ENCODE measurements at places on chromosomes 16 and 17.

- no peak for DNase-seq
- H3K36me3 ChIP-seq: no peaks in the 10 kb centered on the region
- H3K4me3 ChIP-seq: peak overlapping the region; percentile 42
- H3K27me3 ChIP-seq: no peaks in the 10 kb centered on the region
- H3K4me1 ChIP-seq: peaks cover 25% of the 10 kb centered on the region
- H3K27ac ChIP-seq: peak overlapping the region; percentile 19
Measured at GRCh38 chr17:2050300-2051060, 4.4 kb upstream of the HIC1 start.

DNA sequence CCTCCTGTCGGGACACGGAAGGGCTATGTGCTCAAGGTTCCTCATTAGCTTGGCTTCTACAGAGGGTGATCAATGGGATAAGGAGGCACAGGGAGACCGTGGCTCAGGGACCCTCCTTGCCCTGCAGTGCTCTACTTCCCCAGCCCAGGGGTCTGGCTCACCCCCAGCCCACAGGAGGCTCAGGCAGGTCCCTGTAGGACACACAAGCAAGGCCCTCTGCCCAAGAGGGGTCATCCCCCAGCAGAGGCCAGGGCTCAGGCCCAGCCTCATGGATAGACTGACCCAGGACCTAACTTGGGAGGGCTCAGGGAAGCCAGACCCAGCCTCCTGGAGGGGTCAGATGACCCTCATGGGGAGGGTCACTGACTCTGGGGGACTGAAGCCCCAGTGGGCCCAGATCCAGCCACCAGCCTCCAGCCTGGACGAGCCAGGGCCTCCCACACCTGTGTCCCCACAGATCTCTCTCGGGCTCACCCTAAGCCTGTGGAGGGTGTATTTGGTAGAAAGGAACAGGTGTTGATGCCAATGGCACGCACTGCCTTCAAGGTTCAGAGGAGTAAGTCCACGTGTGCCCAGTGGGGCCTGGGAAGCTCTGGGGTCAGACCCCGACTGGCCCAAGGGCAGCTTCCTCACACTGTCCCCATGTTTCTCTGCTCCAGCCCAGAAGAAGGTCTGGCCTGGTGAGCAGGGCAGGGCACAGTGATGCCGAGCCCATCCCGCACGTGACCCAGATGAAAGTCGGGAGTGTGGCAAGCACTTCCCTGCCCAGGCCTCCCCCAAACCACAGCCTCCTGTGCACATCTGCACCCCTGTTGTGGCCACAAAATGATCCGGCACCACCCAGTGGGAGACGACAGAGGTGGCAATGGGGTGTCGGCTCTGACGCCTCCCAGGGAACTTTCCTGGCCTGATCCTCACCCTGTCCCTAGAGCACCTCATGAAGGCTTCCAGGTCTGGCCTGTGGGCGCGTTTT lies 10.9 kb upstream of the KRTAP17-1 start:
- DNase-seq: no peak
- H3K36me3 ChIP-seq: no peaks in the 10 kb centered on the region
- H3K4me3 ChIP-seq: no peak overlapping the region
- H3K27me3 ChIP-seq: no peaks in the 10 kb centered on the region

DNA sequence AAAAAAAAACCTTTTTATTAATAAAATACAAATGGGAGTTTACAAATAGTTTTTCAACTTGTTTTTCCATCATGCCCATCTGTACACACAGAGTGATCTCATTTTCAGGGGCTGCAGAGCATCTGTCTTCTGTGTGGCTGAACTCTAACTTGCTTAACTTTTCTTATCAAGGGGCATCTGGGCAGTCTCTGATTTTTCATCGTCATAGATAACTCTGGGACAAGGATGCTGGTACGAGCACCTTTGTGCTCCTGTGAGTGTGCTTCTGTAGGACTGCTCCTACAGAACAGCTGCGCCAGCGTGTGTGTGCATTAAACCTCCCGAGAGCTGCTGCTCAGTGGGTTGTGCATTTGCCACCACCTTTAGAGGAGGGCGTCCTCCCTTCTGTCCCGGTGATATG lies 34.6 kb upstream of the TAC4 start:
- H3K4me3 ChIP-seq: no peak overlapping the region
- H3K36me3 ChIP-seq: no peaks in the 10 kb centered on the region
- no peak for DNase-seq
- H3K27ac ChIP-seq: no peak overlapping the region
- no peaks in the 10 kb centered on the region for H3K4me1 ChIP-seq

GRCh38 chr16:55292491-55292890 lies 31.5 kb upstream of the IRX6 start:
- H3K27me3 ChIP-seq: no peaks in the 10 kb centered on the region
- peaks cover 3% of the 10 kb centered on the region for H3K4me1 ChIP-seq
- H3K36me3 ChIP-seq: no peaks in the 10 kb centered on the region
- H3K27ac ChIP-seq: no peak overlapping the region

DNA sequence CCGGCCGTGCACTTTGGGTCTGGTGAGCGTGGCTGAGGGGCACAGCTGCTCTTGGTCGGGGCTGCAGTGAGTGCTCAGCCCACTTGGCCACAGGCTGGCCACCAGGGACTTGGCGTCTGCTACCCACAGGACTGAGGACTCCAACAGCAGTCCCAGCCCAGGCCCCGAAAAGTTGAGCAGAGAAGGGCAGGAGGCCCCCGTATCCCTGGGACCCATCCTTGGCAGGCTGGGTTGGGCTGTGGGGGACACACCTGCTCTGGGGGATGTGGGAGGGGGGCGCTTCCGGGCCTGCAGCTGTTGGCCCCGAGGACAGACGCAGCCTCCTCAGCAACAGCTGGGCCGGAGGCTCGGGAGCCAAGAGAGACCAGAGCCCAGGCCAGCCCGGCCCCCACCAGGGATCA lies 19.4 kb upstream of the SSTR5 start:
- H3K4me3 ChIP-seq: no peak overlapping the region
- H3K36me3 ChIP-seq: no peaks in the 10 kb centered on the region
- no peak overlapping the region for H3K27ac ChIP-seq

DNA sequence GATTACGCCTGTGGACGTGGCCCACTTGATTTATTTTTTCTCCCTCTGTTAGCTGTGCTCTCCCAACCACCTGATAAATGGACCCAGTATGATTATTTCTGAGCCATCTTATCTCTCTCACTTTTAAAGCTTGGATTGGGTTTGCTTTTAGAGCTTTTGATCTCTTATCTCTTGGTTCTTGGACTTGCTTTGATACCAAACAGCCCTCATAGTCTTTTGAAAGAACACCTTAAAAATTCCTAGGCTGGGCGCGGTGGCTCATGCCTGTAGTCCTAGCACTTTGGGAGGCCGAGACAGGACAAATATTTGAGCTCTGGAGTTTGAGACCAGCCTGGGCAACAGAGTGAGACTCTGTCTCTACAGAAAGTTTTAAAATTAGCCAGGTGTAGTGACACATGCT lies 25.8 kb downstream of the SMTNL2 start:
- DNase-seq: no peak
- H3K27me3 ChIP-seq: peaks cover 32% of the 10 kb centered on the region
- no peak overlapping the region for H3K4me3 ChIP-seq
- H3K4me1 ChIP-seq: peaks cover 8% of the 10 kb centered on the region

GRCh38 chr17:44589316-44590071 lies 32.2 kb downstream of the FZD2 start:
- no peaks in the 10 kb centered on the region for H3K36me3 ChIP-seq
- peaks cover 17% of the 10 kb centered on the region for H3K4me1 ChIP-seq
- no peaks in the 10 kb centered on the region for H3K27me3 ChIP-seq
- H3K27ac ChIP-seq: no peak overlapping the region
- peak; percentile 66 for DNase-seq
- H3K4me3 ChIP-seq: no peak overlapping the region

DNA sequence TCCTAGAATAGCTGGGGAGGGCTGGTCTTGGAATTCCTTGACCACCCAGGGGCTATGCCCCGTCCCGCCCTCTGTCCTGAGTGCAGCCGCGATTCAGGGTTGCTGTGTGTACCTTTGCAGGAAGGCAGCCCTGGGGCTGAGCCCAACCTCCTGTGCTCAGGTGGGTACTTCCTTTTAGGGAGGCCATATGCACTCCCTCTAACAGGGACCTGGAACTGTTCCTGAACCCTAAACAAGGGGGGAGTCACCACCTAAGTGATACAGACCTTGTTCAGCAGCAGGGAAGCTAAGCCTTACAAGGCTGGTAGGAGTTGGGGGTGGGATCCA lies 24.6 kb downstream of the LLGL2 start:
- no peak overlapping the region for H3K27ac ChIP-seq
- no peaks in the 10 kb centered on the region for H3K36me3 ChIP-seq
- H3K27me3 ChIP-seq: peaks cover 4% of the 10 kb centered on the region
- H3K4me1 ChIP-seq: peaks cover 6% of the 10 kb centered on the region

GRCh38 chr17:11331547-11332513 lies 90.8 kb downstream of the SHISA6 start:
- no peaks in the 10 kb centered on the region for H3K36me3 ChIP-seq
- DNase-seq: no peak
- H3K4me3 ChIP-seq: no peak overlapping the region
- H3K4me1 ChIP-seq: no peaks in the 10 kb centered on the region

DNA sequence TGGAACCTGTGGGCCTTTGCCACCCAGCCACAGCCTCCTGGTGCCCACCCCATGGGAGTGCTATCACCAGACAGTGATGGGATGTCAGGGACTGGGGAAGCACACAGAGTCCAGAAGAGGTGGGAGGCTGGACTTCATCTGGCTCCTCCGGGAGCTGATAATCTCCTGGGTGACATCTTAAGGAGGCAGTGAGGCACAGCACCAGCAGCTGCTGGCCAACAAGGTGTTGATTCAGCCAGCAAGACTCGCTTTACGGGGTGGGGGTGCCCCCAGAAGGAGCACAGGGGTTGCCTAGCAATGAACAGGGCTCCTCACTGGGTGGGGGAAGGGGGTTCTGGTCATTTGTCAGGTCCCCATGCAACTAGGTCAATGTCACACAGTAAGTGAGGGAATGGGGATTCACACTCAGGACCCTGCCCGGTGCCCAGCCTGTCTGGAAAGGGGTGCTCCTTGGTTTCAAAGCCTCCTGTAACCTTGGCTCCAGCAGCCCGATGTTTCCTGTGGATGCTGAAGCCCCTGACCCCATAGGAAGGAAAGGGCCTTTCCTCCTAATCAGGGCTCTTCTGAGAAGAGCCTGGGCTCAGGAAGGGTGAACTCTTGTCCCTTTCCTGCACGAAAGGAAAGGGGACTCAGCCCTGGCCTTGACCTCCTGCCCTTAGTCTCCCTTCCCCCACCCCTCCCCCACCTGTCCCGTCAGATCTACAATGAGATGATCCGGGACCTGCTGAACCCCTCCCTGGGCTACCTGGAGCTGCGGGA lies 17.7 kb downstream of the KIF19 start:
- H3K27me3 ChIP-seq: no peaks in the 10 kb centered on the region
- H3K4me1 ChIP-seq: peaks cover 4% of the 10 kb centered on the region
- H3K27ac ChIP-seq: no peak overlapping the region
- H3K4me3 ChIP-seq: no peak overlapping the region
- H3K36me3 ChIP-seq: no peaks in the 10 kb centered on the region

- H3K4me3 ChIP-seq: no peak overlapping the region
- H3K36me3 ChIP-seq: no peaks in the 10 kb centered on the region
- no peak overlapping the region for H3K27ac ChIP-seq
- no peak for DNase-seq
- H3K4me1 ChIP-seq: no peaks in the 10 kb centered on the region
- no peaks in the 10 kb centered on the region for H3K27me3 ChIP-seq
Measured at GRCh38 chr17:72790190-72790589, 302.3 kb downstream of the SLC39A11 start.

- H3K27me3 ChIP-seq: no peaks in the 10 kb centered on the region
- no peak overlapping the region for H3K4me3 ChIP-seq
- peaks cover 2% of the 10 kb centered on the region for H3K36me3 ChIP-seq
- DNase-seq: no peak
- no peak overlapping the region for H3K27ac ChIP-seq
- H3K4me1 ChIP-seq: no peaks in the 10 kb centered on the region
Measured at GRCh38 chr16:12742741-12743140, 60.9 kb downstream of the CPPED1 start.

GRCh38 chr16:15046692-15047376 lies 9.0 kb downstream of the NTAN1 start:
- H3K4me3 ChIP-seq: no peak overlapping the region
- no peak overlapping the region for H3K27ac ChIP-seq
- H3K36me3 ChIP-seq: peaks cover 14% of the 10 kb centered on the region
- no peaks in the 10 kb centered on the region for H3K27me3 ChIP-seq

GRCh38 chr17:63841350-63842172 lies 924 bp downstream of the SMARCD2 start:
- peak overlapping the region; percentile 88 for H3K4me3 ChIP-seq
- DNase-seq: peak; percentile 18
- H3K4me1 ChIP-seq: peaks cover 14% of the 10 kb centered on the region
- H3K27ac ChIP-seq: peak overlapping the region; percentile 60
- H3K27me3 ChIP-seq: no peaks in the 10 kb centered on the region
- H3K36me3 ChIP-seq: no peaks in the 10 kb centered on the region

- H3K4me3 ChIP-seq: no peak overlapping the region
- H3K27ac ChIP-seq: peak overlapping the region; percentile 89
- H3K36me3 ChIP-seq: no peaks in the 10 kb centered on the region
- no peaks in the 10 kb centered on the region for H3K27me3 ChIP-seq
- peak; percentile 65 for DNase-seq
Measured at GRCh38 chr17:13587487-13588338, 14.0 kb downstream of the HS3ST3A1 start.

GRCh38 chr16:15993946-15994665 lies 44.7 kb downstream of the ABCC1 start:
- no peaks in the 10 kb centered on the region for H3K27me3 ChIP-seq
- H3K27ac ChIP-seq: peak overlapping the region; percentile 78
- H3K4me1 ChIP-seq: peaks cover 53% of the 10 kb centered on the region
- H3K36me3 ChIP-seq: no peaks in the 10 kb centered on the region
- peak; percentile 94 for DNase-seq
- no peak overlapping the region for H3K4me3 ChIP-seq

DNA sequence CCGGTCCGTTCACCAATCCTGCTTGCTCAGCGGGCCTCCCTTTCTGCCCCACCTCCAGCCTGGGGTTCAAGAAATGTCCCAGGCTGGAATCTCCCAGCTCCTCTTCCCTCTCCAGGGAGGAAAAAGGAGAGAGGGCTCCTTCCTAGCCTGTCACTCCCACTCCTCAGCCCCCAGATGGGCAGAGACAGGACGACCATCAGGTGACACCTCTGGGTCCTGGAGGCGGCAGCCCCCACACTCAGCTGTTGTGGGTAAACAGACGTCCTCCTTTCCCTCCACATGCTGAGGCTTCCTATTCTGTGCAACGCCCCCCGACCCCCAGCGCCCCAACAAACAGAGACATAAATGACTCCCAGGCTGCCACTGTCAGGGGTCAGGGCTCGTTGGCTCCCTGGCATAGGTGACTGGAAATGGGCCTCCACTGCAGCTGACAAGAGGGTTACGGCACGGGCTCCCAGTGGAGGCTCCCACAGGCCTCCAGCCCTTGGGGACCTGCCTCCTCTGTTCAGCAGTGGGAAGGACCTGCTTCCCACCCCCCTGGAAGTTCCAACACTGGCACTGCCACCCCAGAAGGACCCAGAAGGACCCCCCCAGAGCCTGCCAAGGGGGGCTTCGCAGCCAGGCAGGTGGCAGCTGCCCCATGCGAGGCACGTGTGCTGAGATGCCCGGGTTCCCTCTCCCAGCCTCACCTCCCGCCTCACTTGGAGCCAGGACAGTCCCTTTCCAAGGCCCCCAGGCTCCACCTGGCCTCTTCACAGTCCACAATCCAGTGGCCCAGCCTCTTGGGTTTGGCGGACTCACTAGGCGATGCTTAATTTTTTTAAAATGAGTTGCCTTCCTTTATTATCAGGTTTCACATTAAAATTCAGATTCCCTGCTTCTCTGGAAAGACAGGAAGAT lies 232.3 kb downstream of the KATNIP start:
- no peaks in the 10 kb centered on the region for H3K27me3 ChIP-seq
- no peak for DNase-seq
- H3K4me1 ChIP-seq: peaks cover 20% of the 10 kb centered on the region
- H3K27ac ChIP-seq: no peak overlapping the region
- no peaks in the 10 kb centered on the region for H3K36me3 ChIP-seq

GRCh38 chr17:14320734-14321475 lies 20.0 kb downstream of the HS3ST3B1 start:
- no peak overlapping the region for H3K4me3 ChIP-seq
- no peaks in the 10 kb centered on the region for H3K36me3 ChIP-seq
- peak; percentile 38 for DNase-seq
- no peak overlapping the region for H3K27ac ChIP-seq
